Stimulated activated CD8-positive, alpha-beta memory T cell treated with anti-CD3 and anti-CD28 coated beads, Interleukin-4, amount 100 ng/mL, for 4 hours (primary cell): ENCODE measurements at places on chromosomes 6 and 20.
A peak's percentile ranks its signal among the peaks of the same experiment; 100 is the strongest.

DNA sequence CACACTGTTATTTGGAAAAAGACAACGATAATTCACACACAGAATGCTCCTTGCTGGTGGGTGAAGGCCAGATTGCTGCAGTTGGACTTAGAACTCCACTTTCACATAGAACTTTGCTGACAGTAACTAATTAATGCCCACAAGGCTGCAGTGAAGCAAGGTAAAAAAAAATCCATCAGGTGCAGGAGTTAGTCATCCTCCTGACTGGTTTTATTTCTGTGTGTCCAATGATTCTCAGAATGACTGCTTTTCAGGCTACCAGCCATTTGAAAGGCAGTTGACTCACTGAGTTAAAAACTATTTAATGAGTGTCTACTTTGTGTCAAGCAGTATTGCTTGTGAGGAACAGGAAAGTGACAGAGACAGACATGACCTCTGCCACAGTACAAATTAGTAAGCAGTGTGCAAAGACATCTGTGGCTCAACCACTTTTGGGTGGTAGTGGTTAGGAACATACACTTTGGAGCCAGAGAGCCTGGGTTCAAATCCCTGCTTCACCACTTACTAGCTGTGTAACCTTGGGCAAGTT lies 41.9 kb downstream of the ELOVL5 start:
- DNase-seq, result no peak

DNA sequence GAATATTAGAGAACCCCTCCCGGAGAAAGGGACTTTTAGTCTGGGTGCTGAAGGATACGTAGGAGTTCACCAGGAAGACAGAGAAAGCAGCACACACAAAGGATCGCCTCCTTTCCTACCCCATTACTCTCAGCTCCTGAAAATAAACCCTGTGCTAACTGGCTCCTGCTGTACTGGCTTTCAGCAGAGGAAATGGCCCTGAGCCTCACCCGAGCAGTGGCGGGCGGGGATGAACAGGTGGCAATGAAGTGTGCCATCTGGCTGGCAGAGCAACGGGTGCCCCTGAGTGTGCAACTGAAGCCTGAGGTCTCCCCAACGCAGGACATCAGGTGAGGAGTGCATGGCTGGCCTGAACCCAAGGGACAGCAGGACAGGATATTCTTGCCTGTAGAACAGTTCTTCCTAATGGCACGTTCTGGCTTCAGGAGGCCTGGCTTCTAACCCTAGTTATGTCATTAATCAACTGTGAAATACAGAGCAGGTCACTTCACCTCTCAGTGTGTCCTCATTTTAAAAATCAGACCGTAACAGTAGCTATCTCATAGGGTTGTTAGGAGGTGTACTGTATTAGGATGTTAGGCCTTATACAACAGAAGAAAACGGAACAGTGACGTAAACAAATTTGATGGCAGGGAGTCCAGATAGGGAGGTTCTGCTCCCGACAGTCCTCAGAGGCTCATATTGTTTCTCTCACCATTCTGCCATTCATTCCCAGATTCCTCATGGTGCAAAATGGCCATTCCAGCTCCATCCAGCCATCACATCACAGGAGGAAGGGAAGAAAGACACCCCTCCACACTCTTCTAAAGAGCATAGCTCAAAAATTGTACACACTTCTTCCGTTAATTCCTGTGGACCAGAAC lies 1.8 kb downstream of the RBCK1 start:
- DNase-seq, result no peak

DNA sequence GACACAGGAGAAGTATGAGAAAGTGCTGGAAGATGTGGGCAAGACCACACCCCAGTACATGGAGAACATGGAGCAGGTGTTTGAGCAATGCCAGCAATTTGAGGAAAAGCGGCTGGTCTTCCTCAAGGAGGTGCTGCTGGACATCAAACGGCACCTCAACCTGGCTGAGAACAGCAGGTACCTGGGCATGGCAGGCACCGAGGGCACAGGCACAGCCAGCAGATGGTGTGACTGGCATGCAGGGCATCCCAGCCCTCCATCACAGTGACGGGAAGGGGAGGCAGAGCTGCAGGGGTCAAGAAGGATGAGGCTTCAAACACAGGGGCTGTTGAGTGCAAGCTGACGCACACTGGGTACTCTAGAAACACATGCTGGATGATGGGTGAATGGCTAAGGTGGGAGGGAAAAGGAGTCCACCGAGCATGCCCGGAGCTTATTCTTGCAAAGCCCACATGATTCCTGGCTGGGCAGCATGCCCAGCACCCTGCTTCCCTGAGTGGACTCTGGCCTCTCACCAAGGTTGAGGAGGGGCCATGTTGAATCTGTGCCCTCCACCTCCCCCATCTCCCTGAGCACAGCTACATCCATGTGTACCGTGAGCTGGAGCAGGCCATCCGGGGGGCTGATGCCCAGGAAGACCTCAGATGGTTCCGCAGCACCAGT lies 26.3 kb downstream of the SPDEF start:
- no peak for DNase-seq

GRCh38 chr6:69827276-69827893 lies 30.6 kb upstream of the LMBRD1 start:
- no peak for DNase-seq

DNA sequence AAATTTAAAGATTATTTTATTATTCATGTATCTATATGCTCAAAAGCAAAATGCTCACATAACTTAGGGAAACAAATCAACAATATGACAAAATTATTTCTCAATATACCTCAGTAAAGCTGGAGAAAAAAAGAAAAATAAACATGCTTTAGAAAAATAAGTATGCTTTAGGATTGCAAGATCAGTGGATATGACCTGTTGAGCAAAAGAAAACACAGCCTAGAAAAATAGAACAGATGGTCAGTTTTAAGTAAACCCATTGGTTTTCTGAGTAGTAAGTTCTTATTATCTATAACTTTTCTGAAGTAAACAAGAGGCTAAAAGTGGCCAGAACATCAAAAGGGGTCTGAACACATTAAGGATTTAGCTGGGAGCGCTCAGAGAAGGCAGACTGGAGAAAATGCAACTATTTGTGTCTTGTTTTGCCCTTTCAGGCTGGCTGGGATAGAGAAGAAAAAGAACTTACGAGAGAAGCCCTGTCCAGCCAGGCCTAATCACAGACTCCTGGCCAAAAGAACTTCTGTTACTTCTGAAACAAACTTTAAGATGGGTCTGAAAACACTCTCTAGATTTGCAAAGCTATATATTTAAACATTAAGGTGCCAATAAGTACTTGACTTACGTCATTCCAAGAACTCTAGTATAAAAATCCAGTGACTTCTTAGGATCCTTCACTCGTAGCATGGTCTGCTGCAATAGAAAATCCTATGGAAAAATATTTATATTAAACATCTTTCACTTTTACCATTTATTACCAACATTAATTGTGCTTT lies 16.5 kb downstream of the GLO1 start:
- no peak for DNase-seq

- DNase-seq, result no peak
These were observed 214.7 kb upstream of the PROKR2 start for GRCh38 chr20:5531318-5532081.

DNA sequence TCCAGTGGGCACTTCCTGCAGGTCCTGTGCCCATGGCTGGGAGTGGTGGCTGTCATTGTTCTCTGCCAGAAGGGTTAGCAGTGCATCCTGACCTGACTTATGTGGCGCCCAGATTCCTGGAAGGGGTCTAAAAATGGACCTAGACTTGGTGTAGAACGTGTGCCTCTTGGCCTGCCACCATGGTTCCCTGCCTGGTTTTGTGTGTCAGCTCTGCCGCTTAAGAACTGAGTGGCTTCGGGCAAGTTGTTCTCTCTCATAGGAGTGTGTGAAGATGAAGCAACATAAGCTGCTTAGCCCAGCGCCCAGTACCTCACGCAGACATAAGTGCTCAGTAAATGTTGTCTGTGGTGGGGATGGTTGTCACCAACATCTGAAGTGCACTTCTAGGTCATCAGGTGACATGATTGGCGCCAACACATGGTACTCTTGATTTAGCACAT lies 52.1 kb downstream of the PTPN1 start:
- no peak for DNase-seq

- DNase-seq, result no peak
These were observed 303.8 kb upstream of the THEMIS start for GRCh38 chr6:128204616-128205015.

DNA sequence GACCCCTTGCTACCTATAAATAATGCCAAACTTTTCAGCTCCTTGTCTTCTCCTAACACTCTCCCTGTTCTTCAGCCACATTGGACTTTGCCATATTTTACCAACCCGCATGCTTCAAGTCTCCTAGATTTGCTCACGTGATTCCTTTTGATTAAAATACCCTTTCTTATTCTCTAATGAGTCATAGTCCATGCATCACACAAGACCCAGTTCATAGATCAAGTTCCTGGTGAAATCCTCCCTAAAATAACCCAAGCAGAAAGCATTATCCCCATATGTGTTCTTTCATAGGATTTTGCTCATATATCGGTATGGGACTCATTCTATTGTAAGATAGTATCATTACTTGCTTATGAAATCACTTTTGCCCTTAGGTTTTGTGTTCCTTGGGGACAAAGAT lies 108.9 kb upstream of the STXBP5 start:
- no peak for DNase-seq

DNA sequence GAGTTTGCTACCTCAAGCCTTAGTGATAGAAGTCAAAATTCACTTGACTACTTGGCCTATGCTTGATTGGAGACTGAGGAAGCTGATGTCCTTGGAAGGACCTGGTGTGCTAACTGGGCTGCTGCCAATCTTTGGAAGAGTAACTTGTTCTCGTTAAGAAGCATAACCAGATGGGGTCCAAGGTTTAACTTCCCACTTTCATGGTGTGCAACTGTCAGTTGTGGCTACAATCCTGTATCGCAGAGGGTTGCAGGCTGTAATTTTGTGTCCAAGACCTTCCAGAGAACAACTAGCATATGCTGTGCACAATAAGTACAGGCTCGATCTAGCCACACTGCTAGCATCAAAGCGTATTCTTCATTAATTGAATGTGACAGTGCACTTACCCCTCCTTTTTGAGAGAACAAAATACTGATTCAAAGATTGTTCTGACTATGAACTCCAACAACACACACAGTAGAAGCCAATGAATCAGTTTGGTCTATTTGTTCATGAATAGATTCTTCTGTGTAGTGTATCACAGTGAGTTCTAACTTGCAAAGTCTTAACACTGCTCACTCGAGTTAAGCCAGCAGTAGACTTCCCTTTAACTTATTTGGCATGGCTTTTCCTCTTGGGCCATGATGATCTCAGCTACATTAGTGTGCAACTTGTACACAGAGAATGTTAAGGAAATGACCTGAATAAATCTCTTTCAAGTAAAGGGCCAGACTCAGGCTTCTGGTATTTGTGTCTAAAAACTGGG lies 15.8 kb upstream of the PLCB1 start:
- no peak for DNase-seq

GRCh38 chr20:3820901-3821727 lies 767 bp downstream of the AP5S1 start:
- DNase-seq, result no peak

- no peak for DNase-seq
These were observed 4.4 kb downstream of the PCED1A start for GRCh38 chr20:2836035-2836434.

- peak; percentile 33 for DNase-seq
These were observed 580 bp downstream of the NXT1 start for GRCh38 chr20:23350904-23351838.

DNA sequence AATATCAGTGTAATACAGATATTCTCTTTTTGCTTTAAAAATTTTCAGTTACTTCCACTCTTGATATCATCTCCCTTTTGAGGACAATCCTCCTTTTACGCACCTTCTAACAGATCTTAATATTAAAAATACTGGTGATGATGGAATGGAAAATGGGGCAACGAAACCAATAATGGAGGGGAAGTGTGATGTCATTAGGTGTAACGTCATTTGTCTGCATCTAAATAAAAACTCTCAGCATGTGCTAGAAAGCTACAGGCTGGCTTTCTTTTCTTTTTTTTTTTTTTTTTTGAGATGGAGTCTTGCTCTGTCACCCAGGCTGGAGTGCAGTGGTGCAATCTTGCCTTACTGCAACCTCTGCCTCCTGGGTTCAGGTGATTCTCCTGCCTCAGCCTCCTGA lies 66.5 kb downstream of the IYD start:
- DNase-seq, result no peak

- no peak for DNase-seq
These were observed 4.2 kb downstream of the PHIP start for GRCh38 chr6:79073888-79074287.

DNA sequence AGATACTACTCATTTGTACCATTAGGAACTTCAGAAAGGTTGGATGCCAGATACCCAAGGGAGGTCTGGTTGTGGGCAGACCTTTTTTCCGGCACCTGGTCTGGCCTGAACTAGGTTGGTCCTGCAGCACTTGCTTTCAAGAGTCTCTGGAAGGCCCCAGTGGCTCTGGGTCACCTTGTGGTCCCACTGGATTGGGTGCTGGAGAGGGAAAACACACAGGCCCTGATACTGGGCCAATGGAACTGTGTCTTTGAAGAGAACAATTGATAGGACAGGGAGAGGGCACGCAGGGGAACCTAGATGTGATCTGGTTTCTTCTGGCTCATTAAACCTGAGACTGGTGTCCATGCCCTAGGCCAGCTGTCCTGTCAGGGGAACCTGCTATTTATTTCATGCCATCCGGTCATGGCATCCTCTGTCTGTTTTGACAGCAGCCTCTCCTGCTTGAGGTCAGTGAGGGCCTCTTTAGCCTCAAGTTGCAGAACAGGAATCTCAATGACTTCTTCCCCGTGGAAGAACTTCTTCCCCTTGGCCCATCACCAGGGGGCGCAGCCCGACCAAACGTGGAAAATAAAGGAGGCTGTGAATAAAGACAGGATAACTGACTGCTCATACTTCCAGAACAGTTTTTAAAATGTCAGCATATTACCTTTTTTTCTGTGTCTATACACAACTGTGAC lies 25.0 kb downstream of the TAF8 start:
- DNase-seq, result peak; percentile 33

- no peak for DNase-seq
These were observed 69.1 kb downstream of the GRIK2 start for GRCh38 chr6:101462576-101462975.

DNA sequence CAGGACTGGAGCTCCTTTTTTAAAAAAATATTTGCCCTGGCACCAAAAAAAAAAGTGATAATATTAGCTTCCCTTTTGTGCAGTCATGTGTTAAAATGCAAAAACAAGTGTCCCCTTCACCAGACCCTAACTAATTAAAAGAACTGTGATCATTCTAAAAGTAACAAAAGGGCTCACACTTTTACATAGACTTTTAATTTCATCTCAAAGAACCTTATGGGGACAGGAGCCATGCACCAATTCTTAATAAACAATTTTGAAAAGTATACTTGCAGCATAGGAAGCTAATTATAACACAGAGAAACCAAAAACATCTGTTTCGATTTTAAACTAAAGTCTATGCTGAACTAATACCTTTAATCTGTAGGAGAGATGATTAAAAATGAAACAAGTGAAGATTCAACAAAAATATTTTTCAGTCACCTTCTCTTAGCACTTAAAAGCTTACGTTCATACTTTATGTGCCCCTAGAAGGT lies 17.3 kb downstream of the STX7 start:
- DNase-seq, result no peak
